Stomach (tissue), 19 donors: ENCODE measurements at places on chromosomes 1 and 21. TPM values are rescaled to one million over a fixed set of nuclear protein-coding genes. Genes with fewer than 3 reads are reported as not detected.

GRCh38 chr1:231896806-231897205 lies 270.2 kb downstream of the DISC1 start:
- DNase-seq, result no peak

GRCh38 chr1:12617511-12617900 lies 504 bp downstream of the DHRS3 start:
- peak; percentile 55 for DNase-seq

OXCT2 gene
- 4.8 TPM for total RNA-seq

CRP gene
- not detected for total RNA-seq

SLC44A5 gene
- not detected for total RNA-seq
